ENCODE measurements at places on chromosomes 12 and 14.
A peak's percentile ranks its signal among the peaks of the same experiment; 100 is the strongest.

GRCh38 chr12:32419520-32419960 lies 20.2 kb downstream of the FGD4 start:
- DNase-seq = no peak

GRCh38 chr12:106647793-106648514 lies 65.2 kb downstream of the RFX4 start:
- DNase-seq = no peak

DNA sequence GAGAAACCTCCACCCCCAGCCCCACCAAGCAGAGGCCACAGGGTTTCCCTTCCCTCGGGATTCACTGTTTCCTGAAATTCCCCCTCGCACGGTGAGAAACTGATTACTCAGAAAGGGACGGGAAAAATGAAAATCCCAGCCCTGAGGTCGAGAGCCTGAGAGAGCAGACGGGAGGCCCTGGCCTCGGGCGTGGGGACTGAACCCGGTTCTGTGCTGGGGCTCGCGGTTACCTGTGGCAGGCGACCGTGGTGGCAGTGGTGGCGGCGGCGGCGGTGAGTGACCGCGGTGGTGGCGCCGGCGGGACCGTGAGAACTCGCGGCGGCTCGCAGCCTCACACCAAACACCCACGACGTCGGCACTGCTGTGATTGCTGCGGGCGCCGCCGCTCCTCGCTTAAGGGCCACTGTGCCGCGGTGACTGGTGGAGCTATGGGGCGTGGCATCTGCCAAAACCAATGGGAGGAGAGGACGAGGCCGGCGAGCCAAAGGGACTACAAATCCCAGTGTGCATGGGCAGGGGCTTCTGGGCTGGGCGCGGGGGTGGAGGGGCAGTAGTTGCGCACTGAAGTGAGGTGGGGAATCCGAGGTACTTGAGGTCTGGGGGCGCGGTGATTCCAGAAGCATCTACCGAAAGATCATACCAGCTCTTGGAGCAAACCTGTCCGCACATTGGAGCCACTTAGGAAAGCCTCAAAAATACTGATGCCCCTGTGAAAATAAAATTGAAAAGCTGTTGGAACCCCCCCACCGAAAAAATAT lies at the start of gene LGMN:
LGMN (minus strand) TSS at position 369 of the 758 bp plus-strand sequence. CDS start 15,841 bp downstream, outside the sequence.
- DNase-seq = peak; percentile 82

GRCh38 chr12:97659117-97659880 lies 196.7 kb downstream of the RMST start:
- DNase-seq = no peak

DNA sequence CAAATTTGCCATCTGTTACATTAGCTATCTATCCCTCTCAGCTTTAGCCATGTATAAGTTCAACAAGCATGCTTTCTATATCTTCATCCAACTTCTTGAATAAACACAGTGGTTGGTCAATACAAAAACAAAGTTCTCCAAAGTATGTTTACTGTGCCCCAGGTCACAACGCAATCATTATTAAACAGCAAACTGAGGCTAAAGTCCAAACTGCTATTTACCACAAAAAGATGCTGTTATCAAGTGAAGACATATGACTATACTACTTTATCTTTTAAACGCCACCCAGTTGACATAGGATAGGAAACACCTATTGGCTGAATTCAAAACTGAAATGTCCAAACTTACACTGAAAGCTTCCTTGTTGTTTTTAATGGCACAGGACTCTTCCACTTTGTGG lies 11.7 kb downstream of the ZCCHC8 start:
- DNase-seq = no peak

DNA sequence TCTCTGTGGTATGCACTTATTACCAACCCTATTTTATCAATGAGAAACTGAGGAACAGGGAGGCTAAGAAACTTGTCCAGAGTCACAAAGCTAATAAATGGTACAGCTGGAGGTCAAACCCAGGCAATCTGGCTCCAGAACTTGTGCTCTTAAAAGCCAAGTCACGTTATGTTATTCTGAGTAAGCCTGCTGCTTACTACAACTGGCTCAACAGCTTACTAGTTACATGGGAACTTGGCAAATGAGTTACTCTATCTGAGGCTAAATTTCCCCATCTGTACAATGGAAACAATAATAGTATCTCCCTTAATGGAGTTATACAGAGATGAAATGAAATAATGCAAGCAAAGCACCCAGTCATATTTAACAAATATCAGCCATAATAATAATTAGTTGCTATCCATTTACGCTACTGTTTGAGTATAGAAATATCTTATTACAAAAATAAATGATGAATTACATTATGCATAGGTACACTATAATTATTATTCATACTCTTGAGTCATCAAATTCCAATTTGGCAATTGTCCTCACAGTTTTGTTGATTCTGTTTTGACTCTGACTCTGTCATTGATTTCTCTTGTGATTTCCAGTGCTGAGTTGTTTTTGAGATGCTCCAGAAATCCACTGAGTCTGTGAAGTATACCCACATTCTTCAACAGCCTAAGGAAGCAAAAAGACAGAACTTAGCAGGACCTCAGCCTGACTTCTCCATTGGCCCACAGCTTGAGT lies 112.2 kb downstream of the TBX5 start:
- DNase-seq = no peak

DNA sequence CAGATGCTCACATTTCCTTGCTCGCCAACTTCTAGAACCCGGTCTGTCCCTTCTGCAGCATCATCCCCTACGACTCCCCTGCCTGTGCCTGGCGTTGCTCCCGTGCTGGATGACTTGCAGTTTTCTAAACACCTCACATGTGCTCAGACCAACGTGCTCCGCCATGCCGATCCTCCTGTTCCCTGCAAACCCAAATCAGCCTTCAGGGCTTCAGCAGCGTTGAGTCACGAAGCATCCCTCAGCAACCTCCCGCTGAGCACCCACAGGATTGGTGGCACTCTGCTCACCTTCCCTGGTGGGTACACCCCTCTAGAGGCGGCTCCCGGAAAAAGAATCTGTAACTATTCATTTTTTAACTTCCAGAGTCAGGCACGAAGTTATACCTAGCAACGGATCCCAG lies 2.8 kb upstream of the PIWIL1 start:
- no peak for DNase-seq

DNA sequence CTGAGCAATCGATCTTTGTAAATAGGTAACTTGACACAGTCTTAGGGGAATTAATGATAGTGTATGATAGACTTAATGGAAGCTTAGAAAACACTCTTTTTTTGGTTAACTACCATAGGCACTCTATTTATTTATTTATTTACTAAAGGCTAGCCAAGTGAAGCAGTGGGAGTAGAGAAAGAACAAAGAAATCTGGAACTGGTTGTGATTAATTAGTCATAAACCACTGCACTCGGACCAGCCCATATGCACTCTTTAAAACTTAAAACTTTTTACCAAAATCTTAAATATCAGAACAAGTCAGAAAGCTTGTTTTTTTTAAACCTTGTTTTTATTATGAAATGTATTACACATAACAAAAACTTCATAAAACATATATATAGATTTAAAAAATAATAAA lies 49.5 kb upstream of the SRP54 start:
- no peak for DNase-seq

DNA sequence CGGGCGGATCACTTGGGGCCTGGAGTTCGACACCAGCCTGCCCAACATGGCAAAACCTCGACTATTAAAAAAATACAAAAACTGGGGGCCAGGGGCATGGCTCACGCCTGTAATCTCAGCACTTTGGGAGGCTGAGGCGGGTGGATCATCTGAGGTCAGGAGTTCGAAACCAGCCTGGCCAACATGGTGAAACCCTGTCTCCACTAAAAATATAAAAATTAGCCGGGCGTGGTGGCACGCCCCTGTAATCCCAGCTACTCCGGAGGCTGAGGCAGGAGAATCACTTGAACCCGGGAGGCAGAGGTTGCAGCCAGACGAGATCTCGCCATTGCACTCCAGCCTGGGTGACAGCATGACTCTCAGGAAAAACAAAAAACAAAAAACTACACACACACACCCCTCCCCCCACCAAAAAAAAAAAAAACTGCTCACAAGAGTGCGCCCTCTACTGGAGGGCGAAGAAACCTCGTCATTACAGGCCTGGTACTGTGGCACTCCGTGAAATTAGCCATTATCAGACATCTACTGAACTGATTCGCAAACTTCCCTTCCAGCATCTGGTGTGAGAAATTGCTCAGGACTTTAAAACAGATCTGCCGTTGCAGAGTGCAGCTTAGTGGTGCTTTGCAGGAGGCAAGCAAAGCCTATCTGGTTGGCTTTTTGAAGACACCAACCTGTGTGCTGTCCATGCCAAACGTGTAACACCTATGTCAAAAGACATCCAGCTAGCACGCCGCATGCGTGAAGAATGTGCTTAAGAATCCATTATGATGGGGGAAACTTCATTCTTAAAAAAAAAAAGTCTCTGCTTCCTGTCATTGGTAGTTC lies 7.7 kb downstream of the PPP1R3E start:
- DNase-seq = no peak

GRCh38 chr14:101844219-101844618 lies 82.7 kb downstream of the PPP2R5C start:
- DNase-seq = no peak

GRCh38 chr12:124093297-124093696 lies 120.3 kb downstream of the ZNF664 start:
- DNase-seq = no peak

DNA sequence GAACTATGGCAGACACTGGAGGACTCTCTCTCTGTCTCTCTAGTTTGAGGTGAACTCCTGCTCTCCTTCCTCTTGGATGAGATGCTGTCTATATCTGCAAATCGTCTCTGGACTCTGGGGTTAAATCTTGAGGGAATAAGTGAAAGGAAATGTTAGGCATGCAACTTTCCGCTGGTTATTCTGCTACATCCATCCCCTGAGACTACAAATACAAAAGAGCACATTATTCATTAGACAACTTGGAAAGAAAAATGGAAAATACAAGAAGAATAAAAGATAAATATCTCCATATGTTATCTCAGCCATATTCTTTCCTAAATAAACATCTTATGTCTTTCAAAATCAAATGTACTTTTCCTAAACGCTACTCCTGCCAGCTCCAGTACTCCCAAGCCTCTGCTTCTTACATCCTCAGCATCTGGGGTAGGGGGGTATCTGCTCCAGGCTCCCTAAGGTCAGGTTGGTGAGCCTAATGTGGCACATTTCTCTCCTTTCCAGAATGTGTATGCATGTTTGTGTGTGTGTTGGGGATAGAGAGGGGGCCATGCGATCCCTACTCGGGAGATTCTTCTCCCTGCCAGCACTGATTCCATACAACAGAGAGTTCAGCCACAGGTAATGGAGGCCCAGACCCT lies 102.9 kb upstream of the FSCB start:
- no peak for DNase-seq

DNA sequence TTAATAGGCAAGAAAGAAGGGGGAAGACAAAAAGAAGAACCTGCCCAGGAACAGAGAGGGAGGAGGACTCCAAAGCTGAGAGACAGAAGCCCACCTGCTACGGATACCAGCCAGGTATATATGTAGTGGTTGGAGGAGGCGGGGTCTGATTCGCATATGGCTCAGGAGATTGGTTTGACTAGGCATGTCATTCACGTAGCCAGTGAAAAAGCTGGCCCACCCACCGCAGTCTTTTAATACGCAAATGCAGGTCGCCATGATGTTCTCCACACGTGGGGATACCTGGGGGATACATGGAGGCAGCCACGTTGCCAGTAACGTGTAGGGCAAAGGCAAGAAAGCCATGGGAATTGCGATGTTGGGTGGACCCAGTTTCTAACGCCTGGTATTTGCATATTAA lies 73.2 kb downstream of the NTS start:
- DNase-seq = no peak

GRCh38 chr14:22106700-22107697 lies 433.4 kb upstream of the OR4E1 start:
- DNase-seq = no peak

DNA sequence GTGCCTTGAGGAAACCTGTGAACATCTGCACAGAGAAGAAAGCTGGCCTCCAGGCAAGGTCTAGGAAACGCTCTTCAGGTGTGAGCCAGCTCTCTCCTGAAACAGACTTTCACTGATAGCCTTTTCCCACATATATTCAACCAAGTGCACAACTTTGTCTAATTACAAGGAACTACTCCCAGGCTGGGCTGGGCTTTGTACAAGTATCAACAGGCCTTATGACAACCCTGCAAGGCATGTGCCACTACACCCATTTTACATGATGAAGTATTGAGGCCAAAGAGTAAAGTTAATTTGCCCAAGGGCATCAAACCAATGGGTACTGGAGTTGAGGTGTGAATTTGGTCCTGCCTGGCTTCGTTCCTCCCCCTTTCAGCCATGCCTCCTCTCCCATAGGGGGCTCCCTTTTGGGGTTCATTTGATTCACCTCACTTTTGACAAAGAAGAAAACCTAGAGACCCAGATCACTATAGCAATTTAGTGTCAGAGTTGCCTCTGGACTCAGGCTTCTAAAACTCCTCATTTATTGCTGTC lies 2.1 kb downstream of the CSRP2 start:
- no peak for DNase-seq

DNA sequence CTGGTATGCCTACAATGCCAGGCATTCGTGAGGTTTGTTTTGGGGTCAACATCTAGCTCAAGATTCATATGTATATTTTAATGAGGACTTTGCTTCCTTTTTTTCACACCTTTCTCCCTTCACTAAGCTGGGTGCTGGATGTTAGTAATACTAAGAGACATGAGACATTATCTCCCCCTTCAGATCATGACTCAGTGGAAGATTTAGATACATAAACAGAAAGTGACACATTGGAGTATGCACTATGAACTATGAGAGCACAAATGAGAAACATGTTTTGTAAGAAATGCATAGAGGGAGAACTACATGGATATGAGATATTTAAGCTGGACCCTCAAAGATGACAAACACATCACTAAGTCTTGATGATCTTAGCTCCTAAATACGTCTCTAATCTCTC lies 286.3 kb downstream of the RPAP3 start:
- peak; percentile 20 for DNase-seq

GRCh38 chr14:54420478-54421142 lies 20.6 kb downstream of the CNIH1 start:
- no peak for DNase-seq

DNA sequence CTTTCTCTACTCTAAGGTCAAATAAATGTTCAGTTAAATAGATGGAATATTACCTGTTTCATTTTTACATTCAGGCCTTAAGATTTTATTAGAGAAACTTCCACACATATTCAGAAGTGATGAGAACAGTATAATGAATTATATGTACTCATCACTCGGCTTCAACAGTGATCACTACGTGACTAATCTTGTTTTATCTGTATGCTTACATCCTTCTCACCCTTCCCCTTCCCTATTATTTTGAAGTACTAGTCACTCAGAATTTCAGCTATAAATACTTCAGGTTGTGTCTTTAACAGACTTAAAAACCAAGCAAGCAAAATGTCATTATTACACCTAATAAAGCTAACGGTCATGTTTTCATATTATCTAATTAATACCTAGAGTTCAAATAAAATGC lies 34.9 kb downstream of the ETV6 start:
- no peak for DNase-seq
